ENCODE measurements at places on chromosomes 2 and 18. TPM values are rescaled to one million over a fixed set of nuclear protein-coding genes. Genes with fewer than 3 reads are reported as not detected.

The ASPRV1 gene
- 0.33 TPM for total RNA-seq

- no peak overlapping the region for H3K4me3 ChIP-seq
- H3K36me3 ChIP-seq = no peaks in the 10 kb centered on the region
- H3K27ac ChIP-seq = no peak overlapping the region
- H3K27me3 ChIP-seq = no peaks in the 10 kb centered on the region
- H3K4me1 ChIP-seq = no peaks in the 10 kb centered on the region
These were observed 103.4 kb upstream of the MSH2 start for GRCh38 chr2:47299555-47299954.

The MYO1B gene
- total RNA-seq = 11.6 TPM

DNA sequence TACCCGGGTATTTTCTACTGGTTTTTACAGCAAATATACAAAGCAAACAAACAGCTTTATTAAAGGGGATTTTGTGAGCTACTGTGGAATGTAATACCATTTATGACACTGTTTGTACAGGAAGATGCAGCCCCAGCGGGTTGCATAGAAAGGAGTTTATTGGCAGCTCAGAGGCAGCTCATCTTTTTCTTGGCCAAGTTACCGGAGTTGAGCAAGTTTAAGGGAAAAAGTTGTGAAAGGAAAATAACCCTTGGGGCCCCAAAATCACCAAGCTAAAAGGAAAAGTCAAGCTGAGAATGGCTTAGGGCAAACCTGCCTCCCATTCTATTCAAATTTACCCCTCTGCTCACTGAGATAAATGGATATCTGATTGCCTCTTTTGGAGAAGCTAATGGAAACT, 60.8 kb downstream of the MOB4 start:
- H3K27me3 ChIP-seq = no peaks in the 10 kb centered on the region
- peak; percentile 65 for DNase-seq
- H3K27ac ChIP-seq = no peak overlapping the region
- H3K36me3 ChIP-seq = no peaks in the 10 kb centered on the region

DNA sequence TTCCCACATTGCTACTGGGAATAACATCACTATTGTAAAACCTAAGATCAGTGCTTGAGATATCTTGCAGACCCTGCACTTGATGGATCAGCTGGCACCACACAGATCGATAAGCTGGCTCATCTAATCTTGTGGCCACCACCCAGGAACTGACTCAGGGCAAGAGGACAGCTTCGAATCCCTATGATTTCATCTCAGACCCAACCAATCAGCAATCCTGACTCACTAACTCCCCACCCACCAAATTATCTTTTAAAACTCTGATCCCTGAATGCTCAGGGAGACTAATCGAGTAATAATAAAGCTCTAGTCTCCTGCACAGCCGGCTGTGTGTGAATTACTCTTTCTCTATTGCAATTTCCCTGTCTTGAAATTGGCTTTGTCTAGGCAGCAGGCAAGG, 11.3 kb upstream of the TEX44 start:
- no peaks in the 10 kb centered on the region for H3K36me3 ChIP-seq
- no peaks in the 10 kb centered on the region for H3K4me1 ChIP-seq
- no peak overlapping the region for H3K27ac ChIP-seq
- no peaks in the 10 kb centered on the region for H3K27me3 ChIP-seq

The AQP4 gene
- total RNA-seq = 14.9 TPM

DNA sequence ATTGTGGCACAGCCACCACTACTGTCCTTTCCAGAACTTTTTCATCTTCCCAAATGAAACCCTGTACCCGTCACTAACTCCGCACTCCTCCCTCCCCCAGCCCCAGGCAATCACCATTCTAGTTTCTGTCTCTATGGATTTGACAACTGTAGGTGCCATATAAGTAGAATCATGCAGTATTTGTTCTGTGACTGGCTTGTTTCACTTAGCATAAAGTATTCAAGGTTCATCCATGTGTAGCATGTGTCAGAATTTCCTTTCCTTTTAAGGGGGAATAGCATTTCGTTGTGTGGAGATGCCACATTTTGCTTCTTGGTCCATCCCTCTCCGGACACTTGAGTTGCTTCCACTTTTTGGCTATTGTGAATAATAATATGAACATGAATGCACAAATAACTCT, 842 bp upstream of the CKAP2L start:
- H3K27ac ChIP-seq = no peak overlapping the region
- no peaks in the 10 kb centered on the region for H3K36me3 ChIP-seq
- peaks cover 13% of the 10 kb centered on the region for H3K4me1 ChIP-seq

DNA sequence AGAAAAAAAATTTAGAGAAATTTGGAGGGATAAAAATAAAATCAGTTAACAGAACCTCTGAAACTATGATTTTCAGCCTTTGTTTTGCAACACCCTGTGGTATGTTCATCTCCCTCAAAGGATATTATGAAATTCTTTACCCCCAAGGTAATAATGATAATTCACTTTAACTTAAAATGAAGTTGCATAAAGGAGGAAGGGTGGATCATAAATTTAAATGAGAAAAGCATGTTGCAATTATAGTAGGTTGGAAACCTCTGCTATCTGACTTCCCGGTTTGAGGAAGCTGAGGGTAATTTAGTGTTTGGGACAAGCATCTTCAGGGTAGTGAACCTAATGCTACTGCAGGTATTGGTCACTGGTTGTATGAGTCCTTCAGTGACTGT, 102.9 kb downstream of the BABAM2 start:
- H3K4me1 ChIP-seq = peaks cover 18% of the 10 kb centered on the region
- DNase-seq = no peak
- H3K27me3 ChIP-seq = no peaks in the 10 kb centered on the region
- H3K27ac ChIP-seq = no peak overlapping the region
- H3K4me3 ChIP-seq = no peak overlapping the region

DNA sequence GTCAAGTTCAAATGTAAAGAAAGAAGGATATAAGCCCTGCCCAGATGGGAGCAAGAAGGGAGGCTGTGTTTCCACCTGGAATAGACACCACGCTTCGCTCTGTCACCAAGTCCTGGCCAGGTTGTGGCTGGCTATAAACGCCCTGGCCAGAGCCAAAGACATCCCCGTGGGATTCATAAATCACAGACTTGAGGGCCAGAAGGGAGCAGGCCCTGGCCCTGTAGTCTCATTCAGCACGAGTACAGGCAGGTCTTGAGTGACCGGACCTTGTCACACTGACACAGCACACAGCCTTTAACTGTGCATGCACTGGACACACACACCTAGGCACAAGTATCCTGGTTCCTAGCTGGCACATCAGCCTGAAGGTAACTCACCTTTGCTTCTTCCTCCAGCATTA, 94.5 kb upstream of the MGAT4A start:
- no peaks in the 10 kb centered on the region for H3K36me3 ChIP-seq
- H3K4me3 ChIP-seq = no peak overlapping the region
- H3K27ac ChIP-seq = peak overlapping the region; percentile 62

The C2orf78 gene
- total RNA-seq = not detected

- no peaks in the 10 kb centered on the region for H3K27me3 ChIP-seq
- no peaks in the 10 kb centered on the region for H3K4me1 ChIP-seq
- H3K27ac ChIP-seq = no peak overlapping the region
- DNase-seq = no peak
These were observed 68.1 kb upstream of the STK39 start for GRCh38 chr2:168315331-168316072.

GRCh38 chr2:23513872-23514793, 129.2 kb downstream of the KLHL29 start:
- H3K27ac ChIP-seq = no peak overlapping the region
- H3K36me3 ChIP-seq = no peaks in the 10 kb centered on the region
- no peaks in the 10 kb centered on the region for H3K4me1 ChIP-seq
- no peak for DNase-seq

The FAM228A gene
- total RNA-seq = 1.8 TPM

The ERBB4 gene
- 12.4 TPM for total RNA-seq

DNA sequence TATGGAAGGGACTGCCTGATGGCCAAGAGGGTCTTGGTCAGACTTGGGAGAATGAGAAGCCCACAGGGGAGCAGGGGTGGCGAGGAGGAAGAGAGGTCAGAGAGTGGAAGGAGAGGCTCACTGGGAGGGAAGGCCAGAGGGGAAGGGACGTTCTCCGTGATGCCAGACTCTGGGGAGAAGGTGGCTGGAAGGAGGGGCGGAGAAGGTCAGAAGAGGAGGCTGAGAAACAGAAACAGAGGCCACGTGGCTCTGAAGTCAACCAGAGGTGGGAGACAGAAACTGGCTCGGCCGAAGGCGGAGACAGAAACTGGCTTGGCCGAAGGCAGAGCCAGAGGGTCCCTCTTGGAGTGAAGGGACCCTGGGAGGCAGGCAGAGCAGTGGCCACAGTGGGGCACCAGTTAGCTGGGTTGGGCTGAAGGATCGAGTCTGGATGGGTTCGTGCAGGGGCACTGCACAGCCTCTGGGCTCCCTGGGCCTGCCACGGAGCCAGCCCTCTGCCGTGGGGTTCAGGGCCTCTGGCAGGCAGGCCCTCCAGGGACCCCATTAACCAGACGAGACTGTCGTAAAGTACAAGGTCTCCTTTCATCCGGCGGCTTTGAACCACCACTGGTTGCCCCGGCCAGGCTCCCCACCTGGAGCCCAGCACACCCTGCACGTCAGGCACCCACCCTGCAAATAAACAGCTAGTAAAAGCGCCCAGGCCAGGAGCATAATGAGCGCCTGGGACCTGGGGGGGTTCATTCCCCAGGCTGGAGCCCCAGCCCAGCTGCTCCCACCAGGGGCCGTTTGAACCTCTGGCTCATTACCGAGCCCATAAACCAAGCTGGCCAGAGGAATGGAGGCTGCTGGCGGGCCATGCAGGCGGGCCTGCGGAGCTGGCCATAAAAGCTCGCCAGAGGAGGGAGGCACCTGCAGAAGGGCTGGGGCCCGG, 218.8 kb downstream of the DYSF start:
- no peaks in the 10 kb centered on the region for H3K27me3 ChIP-seq
- H3K36me3 ChIP-seq = peaks cover 26% of the 10 kb centered on the region
- no peaks in the 10 kb centered on the region for H3K4me1 ChIP-seq
- H3K27ac ChIP-seq = no peak overlapping the region
- H3K4me3 ChIP-seq = no peak overlapping the region

- H3K27me3 ChIP-seq = no peaks in the 10 kb centered on the region
- H3K4me3 ChIP-seq = no peak overlapping the region
- H3K4me1 ChIP-seq = no peaks in the 10 kb centered on the region
- DNase-seq = no peak
- no peaks in the 10 kb centered on the region for H3K36me3 ChIP-seq
These were observed 460.1 kb upstream of the SALL3 start for GRCh38 chr18:78519394-78520062.

DNA sequence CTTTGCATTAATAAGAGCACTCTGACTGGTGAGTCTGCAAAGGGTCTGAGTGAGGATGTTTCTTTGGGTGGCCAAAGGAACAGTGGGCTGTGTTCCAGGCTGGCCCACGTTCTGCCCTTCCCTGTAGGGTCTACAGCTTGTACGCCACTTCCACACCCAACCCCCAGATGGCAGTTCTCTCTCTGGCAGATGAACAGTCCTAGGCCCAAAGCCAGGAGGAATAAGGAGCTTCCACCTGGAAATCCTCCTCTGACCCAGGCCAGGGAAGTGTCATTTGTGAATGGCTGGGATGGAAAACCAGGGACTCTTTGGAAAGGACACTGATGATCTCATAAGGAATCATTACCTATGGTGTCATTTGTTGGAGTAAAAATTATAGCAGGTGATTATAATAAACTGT, 6.6 kb downstream of the OTOF start:
- H3K27ac ChIP-seq = no peak overlapping the region
- H3K36me3 ChIP-seq = no peaks in the 10 kb centered on the region
- no peak overlapping the region for H3K4me3 ChIP-seq

DNA sequence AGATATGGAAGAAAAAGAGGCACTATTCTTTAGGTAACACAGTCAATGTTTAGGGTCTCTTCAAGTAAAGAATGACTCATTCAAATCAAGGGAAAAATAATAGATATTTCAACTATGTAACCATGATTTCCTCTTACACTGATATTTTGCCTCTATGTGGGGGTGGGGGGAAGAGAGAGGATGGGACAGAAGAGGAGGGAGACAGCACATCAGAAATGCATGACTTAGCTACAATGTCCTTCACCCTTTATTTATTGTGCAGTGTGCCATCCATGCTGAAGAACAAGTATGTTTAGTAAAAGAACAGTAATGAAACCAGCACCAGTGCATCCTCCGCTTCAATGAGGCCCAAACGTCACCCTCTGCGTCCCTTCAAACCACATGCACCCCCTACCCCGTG, 204.8 kb downstream of the HDAC4 start:
- no peak overlapping the region for H3K27ac ChIP-seq
- no peaks in the 10 kb centered on the region for H3K27me3 ChIP-seq
- DNase-seq = no peak
- peaks cover 6% of the 10 kb centered on the region for H3K36me3 ChIP-seq

DNA sequence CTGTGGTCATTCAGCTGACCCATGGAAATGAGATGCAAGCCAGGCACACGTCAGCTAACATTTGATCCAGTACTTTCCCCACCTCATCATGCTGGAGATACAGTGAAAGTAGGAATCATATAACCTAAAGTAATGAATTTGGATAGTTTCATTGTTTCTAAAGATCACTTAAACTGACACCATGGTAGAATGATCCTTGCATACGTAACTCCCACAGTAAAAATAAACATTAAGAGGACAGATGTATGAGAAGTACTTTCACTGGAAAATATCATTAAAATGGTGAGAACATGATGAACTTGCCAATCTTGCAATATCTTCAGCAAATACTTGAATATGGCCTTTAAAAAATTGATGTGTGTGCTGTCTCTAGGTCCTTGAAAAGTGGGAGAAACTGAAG, 85.4 kb downstream of the MAIP1 start:
- no peaks in the 10 kb centered on the region for H3K4me1 ChIP-seq
- H3K36me3 ChIP-seq = no peaks in the 10 kb centered on the region
- no peak overlapping the region for H3K27ac ChIP-seq
- no peak for DNase-seq

Data from right atrium auricular region (tissue), 2 donors.